CD4-positive, alpha-beta T cell treated with Interleukin-17A for 4 hours (primary cell): ENCODE measurements at places on chromosomes 11 and 22.

DNA sequence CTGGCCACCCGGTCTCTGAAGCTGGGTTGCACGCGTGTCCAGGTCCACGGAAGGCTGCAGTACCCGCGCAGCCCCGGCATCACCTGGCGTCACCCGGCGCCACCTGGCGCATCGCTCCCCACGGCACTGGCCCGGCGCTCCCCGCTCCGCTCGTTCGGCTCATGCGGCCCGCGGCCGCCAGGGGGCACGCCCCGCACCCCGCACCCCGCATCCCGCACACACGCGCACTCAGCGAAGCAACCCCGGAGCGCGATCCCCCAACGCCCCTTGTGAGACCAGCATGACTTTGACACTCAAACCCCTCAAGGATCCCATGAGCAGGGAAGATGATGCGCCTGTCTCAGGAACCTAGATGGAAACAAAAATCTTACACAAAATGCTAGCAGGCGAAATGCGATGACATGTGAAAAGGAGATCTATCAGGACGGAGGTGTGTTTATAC, 11.9 kb downstream of the B3GNT6 start:
- DNase-seq = peak; percentile 73

- no peak for DNase-seq
Measured at GRCh38 chr11:41018224-41018623, 441.2 kb downstream of the LRRC4C start.

- no peak for DNase-seq
Measured at GRCh38 chr11:126339073-126339862, 16.2 kb upstream of the ST3GAL4 start.

DNA sequence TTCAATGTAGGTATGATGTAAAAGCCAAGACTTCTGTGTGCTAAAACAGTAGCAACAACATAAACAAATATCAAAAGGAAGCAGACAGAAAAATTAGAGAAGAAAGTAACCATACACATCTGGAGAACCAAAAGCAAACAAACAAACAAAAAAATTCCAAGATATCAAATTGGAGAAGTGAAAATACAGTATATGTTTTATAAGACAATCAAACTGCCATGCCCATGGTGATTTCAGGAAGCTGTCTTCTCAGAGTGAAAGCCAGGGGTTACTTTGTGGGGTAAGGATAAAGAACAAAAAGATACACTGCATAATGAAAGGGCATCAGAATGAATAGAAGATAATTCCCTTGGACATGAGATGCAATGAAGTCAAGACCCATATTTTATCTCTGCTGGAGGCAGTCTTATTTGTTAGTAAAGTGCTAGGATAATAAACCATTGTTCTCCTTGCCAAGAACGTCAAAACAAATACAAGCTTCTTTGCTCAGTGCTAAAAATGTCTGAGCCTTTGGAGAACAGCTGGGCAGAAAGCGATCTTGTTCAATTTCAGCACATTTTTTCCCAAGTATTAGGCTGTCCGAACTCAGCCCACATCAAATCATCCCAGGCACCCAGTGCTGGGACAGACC, 38.1 kb upstream of the LDLRAD3 start:
- no peak for DNase-seq
